ENCODE measurements at places on chromosomes 2 and 18.

- no peak for DNase-seq
These were observed 136.0 kb upstream of the SIX2 start for GRCh38 chr2:45145073-45145899.

- DNase-seq: no peak
These were observed 199.9 kb downstream of the HDAC4 start for GRCh38 chr2:239200646-239201530.

DNA sequence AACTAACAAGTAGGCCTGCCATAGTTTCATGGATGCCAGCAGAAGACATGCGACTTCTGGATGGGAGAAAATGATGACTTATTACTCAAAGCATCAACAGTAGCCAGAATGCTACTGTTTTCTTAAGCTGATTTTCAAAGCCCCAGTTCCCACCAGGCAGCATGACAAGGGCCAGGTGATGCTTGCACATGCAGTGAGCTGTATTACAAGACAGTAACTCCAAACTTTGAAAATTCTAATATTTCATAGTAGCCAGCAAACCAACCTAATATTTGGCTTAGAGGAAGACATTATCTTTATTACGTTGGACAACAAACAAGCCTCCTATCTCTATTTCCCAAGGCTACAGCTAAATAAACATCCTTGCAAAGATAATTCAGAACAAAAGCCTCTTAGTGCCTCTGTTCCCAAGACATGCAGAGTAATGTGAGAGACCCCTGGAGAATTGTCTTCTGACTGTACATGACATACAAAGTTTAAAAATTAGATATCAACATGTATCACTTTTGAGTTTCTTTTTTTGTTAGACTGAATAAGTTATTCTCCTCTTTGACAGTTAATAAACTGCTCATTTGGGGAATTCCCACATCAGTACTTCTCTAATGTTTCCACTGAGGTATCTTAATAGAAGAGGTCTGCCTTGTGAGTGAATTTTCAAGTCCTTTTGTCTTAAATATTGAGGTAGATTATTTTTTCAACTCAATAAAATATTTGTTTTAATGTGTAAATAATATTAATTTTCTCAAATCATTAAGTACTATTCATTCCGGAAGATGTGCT lies 367.6 kb upstream of the CWC22 start:
- no peak for DNase-seq

- no peak for DNase-seq
These were observed 953.0 kb downstream of the DCDC2C start for GRCh38 chr2:4656326-4656725.

DNA sequence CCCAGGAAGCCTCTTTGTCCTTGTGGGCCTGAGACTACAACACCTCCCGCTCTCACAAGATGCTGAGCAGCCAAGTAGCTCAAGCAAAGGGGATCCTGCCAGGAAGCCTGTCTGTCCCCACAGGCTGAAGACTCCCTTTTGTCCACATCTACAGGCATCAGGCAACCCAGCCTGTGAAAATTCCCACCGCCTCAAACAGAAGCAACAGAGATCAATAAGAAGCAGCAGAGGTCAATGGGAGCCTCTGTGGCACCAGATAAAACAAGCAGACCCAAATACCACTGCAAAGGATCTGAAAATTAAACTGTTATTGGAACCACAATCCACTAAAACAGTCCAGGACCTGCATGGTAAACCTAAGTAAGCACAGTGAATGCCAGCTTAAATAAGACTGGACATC lies 48.5 kb downstream of the ASXL2 start:
- no peak for DNase-seq

- DNase-seq: no peak
These were observed 217.7 kb downstream of the MCFD2 start for GRCh38 chr2:46697830-46698323.

- peak; percentile 96 for DNase-seq
These were observed 19.1 kb upstream of the GPR55 start for GRCh38 chr2:230944123-230944653.

DNA sequence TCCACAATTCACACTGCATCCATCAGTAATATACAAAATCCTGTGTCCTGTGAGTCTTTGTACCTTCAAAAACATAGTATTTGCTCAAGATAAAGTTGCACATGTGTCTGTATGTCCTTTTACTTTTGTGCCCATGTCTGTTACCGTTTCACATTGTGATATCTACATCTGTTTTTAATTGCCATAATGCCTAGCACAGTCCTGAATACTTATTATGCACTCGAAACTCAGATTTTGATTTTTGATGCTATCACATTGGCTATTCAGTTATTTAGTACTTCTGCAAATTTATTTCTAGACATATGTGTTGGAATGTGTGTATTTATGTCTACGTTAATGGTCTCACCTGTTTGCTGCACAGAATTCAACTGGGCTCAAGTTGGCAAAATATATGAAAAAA lies 452.8 kb upstream of the ZEB2 start:
- no peak for DNase-seq

DNA sequence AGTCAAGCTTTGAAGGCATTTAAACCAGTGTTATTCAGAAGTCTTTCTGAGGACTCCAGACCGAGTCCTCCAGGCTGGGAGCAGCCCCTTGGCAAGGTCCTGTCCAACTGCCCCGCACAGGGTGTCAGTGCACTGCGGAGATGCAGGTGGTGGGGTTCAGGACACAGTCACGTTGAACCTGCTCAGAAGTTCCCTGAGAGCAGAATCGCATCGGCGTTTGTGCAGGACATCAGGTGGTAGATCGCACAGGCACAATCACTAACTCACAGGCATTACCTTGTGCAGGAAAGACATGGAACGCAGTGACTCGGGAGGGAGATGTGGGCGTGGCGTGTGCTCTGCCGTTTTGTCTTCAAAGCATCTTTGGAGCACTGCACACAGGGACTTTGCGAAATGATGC lies 10.4 kb downstream of the COPS9 start:
- no peak for DNase-seq

- no peak for DNase-seq
These were observed 340.7 kb downstream of the TGIF1 start for GRCh38 chr18:3790703-3791102.

- peak; percentile 94 for DNase-seq
These were observed 127.9 kb upstream of the LGALSL start for GRCh38 chr2:64325852-64326577.

GRCh38 chr2:70123829-70124116 lies 36.5 kb downstream of the PCBP1 start:
- DNase-seq: no peak

GRCh38 chr2:28653892-28654662 lies 97.6 kb upstream of the PPP1CB start:
- DNase-seq: no peak

DNA sequence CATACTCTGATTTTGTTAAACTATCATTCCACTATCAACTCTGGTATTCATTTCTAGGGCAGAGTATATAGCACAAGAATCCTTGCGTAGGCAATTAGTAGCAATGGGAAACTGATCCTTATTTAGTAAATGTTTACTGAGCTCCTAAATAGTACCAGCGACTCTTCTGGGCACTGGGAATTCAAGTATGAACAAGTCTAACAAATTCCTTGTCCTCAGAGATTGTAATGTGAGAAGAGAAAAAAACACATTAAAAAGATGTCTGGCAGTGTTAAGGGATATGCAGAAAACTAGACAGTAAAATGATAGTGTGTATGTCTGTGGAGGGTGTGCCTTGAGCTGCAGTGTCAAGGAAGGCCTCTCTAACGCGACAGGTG lies 721 bp downstream of the METTL5 start:
- DNase-seq: no peak

DNA sequence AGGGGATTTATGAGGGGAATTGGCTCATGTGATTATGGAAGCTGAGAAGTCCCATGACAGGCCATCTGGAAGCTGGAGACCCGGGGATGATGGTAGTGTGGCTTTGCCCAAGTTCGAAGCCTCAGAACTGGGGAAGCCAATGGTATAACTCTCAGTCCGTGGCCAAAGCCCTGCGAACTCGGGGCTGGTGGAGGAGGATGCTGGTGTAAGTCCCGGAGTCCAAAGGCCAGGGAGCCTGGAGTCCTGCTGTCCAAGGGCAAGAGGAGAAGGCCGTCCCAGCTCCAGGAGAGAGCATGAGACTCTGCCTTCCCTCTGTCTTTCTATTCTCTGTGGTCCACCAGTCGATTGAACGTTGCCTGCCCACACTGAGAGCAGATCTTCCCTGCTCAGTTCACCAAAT lies 43.2 kb upstream of the CABLES1 start:
- no peak for DNase-seq

DNA sequence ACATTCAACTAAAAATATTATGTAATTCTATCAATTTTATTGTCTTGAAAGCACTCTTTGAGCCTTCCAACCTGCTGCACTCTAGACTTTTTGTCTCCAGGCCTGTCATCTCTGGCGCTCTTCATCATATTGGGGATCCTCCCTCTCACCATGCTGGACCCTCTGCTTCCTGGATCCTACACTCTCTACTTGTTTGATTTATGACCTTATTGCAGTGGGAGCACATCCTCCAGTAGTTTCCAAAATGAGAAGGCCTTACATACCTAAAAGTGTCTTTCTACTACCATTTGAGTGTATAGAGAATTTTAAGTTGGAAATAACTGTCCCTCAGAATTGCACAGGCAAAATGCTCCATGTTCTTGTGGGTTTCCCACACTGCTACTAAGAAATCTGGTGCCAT lies 25.2 kb downstream of the PNO1 start:
- DNase-seq: no peak

DNA sequence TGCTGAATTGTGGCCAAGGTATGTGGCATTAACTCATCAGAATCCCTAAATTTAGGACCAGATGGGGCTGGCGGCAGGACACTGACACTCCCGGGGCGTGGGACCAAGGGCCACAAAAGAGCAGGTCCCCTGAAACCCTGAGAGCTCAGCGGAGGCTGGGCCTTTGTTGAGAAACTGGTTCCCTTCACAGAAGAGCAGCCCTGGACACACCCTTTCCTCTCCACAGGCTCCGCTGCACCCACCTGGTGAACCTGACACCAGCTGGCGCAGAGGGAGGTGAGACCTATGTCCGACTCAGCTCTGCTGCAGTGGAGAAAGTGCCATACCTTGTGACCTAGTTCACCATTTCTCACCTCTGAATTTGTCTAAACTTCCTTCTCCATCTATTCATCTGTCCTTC lies 119.5 kb downstream of the RTP5 start:
- DNase-seq: no peak

DNA sequence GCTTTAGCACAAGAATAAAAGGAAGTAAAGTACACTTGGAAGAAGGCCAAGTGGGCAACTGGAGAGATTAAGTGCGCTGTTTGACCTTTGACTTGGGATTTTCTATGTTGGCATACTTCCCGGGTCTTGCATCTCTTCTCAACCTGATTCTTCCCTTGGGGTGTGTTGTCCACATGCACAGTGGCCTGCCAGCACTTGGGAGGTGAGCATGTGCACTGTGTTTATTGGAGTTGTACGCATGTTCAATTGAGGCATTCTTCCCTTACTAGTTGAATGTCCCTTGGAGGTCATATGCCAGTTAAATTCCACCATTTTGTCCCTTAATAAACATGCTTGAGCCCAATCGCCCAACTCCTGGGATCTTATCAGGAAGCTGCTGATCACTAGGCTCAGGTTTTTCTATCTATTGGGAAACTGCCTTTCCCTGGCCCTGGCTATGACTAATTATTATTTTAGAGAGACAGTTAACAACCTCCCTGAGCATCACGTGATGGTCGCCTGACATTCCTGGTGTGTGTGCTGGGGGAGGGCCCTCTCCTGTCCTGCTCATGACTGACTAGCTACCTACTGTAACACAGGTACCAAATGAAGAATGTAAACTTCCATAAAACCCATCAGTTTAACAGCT lies 62.5 kb upstream of the RAPGEF4 start:
- no peak for DNase-seq

DNA sequence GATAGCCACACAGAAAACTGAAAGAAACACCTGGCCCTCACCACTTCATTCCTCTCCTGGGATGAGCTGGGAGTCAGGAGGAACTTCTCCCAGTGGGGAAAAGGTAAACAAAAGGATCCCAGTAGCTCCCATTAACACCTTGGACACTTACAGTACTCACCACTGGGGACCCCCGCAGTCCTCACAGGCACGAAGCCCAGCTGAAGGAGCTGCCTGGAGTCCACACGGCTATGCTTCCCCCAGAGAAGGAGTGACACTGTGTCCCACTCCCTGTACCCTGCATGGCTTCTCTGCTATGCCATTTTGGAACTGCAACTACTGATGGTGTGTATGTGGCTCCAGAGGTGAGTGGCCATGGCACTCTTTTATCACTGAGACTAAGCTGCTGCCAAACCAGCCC lies 1565.1 kb downstream of the LRP1B start:
- DNase-seq: no peak

DNA sequence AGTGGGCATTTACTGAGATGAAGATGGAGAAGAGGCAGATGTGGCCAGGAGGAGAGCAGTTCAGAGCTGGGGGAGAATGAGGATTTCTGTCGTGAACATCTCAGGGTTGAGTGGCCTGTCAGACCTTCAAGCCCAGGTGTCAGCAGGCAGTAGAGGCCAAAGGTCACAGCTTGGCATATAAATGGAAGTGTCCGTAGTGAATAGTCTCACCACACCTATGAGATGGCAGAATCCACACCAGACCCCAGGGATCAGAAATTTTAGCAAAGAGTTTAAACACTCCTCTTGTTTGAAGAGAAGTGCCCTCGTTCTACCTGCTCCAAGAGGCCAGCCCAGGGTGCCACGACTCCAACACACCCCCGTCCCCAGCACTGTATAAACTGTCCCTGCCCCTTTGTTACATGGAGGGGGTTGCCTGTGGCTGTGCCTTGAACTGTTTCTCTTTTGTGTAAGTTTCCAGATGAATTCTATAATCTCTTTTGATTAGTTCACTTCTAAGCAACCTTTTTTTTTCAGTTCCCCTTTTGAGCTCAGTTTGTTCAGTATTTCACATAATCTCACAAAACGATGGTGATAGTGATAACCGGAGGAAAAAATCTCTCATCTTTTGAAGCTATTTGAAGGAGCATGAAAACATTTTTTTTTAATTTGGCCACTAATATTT lies 69.0 kb upstream of the TTC39C start:
- no peak for DNase-seq

- no peak for DNase-seq
These were observed 24.7 kb downstream of the BABAM2 start for GRCh38 chr2:27915191-27915590.

DNA sequence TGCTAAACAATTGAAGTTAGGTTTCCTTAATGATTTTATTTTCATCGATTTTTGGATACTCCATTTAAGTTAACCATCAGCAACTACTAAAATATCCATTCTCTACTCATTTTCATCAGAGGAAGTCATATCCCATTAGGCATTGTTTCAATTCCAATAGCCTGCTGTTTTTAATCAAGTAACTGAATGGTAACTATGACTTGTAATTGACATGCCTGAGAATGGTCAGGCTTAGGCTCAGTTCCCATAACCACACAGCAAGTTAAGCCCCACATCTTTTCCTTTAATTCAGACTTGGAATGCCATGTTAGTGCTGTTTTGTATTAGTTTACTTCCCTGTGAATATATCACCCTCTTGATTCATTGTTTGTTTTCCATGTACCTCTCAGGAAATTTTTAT lies 398.8 kb downstream of the ARHGAP15 start:
- no peak for DNase-seq

Data from activated CD4-positive, alpha-beta T cell treated with anti-CD3 and anti-CD28 coated beads, Interleukin-10, Interleukin-2, amounts not matched to agents 100 ng/mL and 50 ng/mL, durations not matched to agents 16 hours and 8 hours (primary cell).